ENCODE measurements at places on chromosomes 6 and 20.

- DNase-seq: no peak
These were observed 9.8 kb downstream of the SYNGAP1 start for GRCh38 chr6:33429750-33430052.

DNA sequence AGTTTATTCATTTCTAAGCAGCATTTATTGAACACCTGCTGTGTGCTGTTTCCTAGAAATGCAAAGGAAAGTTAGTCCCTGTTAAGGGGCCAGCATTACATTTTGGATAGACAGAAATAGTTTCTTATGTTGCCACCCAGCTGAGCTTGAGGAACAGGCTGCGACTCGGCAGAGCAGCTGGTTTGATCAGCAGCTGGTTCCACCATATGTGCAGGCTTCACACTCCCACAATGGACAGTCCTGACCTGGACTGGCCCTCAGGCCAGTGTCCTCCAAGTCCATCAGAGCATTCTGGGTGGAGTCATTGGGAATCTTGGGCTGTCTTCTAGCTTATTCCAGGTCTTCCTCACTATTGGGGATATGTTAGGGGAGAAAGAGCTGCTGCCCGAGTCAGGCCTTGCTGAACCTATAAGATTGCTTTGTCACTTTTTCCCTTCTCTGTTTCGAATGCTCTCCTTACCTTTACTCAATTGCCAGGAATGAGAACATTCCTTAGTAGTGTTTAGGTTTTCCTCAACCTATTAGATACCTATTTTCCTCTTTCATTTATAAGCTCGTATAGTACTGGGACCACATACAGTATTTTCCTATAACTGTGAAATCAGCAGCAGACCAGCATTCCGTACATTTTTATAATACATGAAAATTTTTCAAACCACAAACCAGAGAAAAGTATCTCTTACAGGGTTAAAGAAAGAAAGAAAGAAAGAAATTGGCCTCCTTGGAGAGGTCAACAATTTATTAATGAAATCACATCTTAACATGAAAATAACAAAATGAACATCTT is 203.0 kb downstream of the FARS2 start:
- no peak for DNase-seq

DNA sequence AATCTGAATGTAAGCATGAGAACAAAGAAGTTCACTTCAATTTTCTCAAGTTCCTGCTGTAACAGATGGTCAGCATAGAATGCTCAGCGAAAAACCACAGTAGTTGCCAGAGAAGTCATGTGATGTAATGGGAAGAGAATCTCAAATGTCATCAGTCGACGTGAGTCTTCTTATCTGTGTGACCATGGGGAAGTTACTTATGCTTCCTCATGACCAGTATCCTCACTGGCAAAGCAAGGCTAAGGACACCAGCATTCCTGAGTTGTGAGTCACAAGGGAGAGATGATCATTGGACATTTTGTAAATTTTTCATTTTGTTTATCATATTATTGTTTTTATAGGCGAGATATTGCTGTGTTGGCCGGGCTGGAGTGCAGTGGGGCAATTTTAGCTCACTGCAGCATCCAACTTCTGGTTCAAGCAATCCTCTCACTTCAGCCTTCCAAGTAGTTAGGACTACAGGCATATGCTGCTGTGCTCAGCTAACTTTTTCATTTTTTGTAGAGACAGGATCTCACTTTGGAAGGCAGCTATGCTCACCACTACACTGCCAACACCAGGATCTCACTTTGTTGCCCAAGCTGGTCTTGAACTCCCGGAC is 21.9 kb downstream of the SGK1 start:
- peak; percentile 49 for DNase-seq

GRCh38 chr20:2839732-2840137 is 720 bp downstream of the PCED1A start:
- DNase-seq: no peak

DNA sequence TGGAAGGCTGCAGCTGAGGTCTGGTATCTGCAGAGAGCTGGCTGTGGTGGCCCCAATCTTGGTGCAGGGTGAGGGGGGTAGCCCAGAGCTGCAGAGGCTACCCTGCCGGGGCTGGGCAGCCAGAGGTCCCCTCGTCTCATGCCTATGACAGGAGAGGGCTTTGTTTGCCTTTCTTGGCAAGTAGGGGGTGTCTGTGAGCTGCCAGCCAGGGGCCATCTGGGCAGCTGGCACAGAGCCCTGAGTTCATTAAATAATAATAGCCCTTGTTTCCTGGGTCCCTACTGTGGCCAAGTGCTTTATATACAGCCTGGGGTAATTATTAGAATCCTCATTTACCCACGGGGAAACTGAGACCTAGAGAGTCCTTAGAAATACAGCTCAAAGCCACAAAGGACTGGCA is 66.6 kb downstream of the EZR start:
- DNase-seq: no peak
